ENCODE measurements at places on chromosomes 11 and 22.

- DNase-seq, result no peak
These were observed 25.9 kb downstream of the APOBEC3H start for GRCh38 chr22:39122772-39123470.

- DNase-seq, result peak; percentile 85
These were observed 49.9 kb downstream of the STIM1 start for GRCh38 chr11:3905080-3905953.

- no peak for DNase-seq
These were observed 10.2 kb upstream of the ARHGAP42 start for GRCh38 chr11:100676901-100677300.

GRCh38 chr11:76704171-76704948 lies 33.8 kb upstream of the LRRC32 start:
- DNase-seq, result no peak

DNA sequence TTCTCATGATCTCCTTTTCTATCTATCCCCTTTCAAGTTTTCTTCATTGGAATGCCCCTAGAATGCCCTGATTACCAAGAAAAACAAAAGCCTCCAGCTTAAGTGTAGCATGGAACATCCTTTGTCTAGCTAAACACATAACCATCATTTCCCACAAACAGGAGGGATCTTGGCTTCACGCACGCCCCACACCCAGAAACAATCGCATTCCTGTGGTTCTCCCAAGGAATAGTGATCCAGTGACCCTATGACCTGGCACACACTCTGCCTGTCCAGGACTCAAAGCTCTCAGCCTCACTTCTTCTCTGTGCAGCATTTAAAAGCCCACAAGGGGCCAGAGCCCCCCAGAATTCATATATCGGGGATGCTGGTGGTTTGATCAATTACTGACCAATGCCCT lies 9.3 kb upstream of the POU2AF1 start:
- DNase-seq, result no peak

- no peak for DNase-seq
These were observed 55.9 kb upstream of the DRD2 start for GRCh38 chr11:113531083-113531482.

DNA sequence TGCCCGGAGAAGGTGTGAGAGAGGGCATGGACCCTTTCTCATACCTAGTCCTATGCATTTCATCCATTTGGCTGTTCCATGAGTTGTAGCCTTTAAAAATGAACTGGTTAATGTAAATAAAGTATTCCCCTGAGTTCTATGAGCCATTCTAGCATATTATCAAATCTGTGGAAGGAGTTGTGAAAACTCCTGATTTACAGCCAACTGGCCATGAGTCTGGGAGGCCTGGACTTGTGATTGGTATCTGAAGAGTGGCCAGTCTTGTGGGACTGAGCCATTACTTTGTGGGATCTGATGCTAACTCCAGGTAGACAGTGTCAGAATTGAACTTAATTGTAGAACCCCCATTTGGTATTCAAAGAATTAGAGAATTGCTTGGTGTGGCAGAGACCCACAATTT lies 48.4 kb downstream of the FAM118A start:
- DNase-seq, result no peak

DNA sequence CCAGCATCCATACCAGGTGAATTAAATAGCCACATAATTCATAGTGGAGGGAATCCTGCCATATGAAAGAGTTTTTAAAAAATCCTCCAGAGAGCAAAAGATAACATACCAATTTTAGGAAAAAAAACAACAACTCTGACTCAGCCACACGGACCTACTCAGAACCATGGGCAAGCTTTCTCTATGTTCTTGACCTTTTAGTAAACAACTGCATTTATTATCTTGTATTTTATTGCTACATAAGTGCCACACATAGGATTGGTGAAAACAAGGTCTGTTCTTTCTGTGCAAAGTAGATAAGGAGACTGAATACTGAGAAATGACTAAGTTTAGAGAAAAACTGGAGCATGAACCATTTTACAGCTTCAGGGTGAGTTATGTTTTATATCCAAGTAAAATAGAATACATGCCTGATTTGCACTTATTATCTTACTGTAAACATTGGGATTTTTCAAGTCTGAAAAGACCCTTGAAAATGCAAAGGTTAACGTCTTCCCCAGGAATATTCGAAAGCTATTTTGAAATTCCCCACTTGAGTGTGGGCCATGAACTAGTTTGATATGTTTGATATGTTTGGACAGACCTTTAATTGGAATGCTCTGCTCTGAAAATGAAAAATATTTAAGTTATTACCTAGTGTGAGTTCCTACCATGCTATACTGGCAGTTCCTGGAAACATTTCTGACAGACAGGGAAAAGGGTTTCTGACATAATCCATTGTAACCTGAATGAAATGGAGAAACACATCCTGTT lies 89.5 kb upstream of the DDI1 start:
- no peak for DNase-seq

GRCh38 chr11:104442321-104442720 lies 278.4 kb upstream of the PDGFD start:
- DNase-seq, result no peak

GRCh38 chr11:11349106-11349825 lies 3.8 kb downstream of the CSNK2A3 start:
- no peak for DNase-seq

GRCh38 chr11:93689240-93689639 lies 27.8 kb downstream of the CEP295 start:
- DNase-seq, result no peak

- DNase-seq, result no peak
These were observed 4.4 kb downstream of the ABCG4 start for GRCh38 chr11:119153049-119153818.

GRCh38 chr22:20008221-20008995 lies 8.2 kb downstream of the ARVCF start:
- DNase-seq, result no peak

DNA sequence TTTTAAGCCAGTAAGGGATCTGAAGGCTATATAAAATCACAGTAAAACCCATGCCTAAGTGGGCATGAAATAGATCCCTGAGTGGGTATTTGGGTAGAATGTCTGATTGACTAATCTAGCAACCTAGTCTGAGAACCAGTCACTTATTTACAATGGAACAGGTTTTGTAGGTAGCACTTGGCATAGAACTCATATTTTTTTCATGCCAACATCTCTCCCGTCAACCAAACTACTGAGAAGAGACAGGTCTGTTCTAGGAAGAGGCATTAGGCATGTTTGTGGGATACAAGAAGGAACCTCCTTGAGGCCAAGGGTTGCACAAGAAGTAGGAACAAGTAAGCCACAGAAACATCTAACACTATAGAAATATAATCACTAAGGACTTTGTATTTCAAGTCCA lies 840.4 kb upstream of the TENM4 start:
- DNase-seq, result no peak

GRCh38 chr11:118641397-118642019 lies 34.1 kb downstream of the PHLDB1 start:
- DNase-seq, result no peak

DNA sequence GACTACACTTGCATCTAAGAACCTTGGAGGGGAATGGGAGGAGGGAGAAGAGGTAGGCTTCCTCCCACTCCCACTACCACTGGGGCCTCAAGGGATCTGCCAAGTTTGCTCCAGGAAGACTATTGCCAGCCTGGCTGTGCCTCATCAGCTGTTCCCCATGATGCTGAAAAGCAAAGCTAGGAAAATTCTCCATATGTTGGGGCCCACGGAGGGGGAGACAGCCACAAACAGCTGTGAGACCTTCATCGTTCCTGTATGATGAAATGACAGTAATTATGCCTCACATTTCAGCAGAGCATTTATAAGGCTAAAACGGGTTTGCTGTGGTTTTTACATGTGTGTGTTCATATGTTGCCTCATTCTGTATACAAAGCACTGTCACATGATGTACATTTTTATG lies 6.7 kb downstream of the DSCAML1 start:
- DNase-seq, result no peak

DNA sequence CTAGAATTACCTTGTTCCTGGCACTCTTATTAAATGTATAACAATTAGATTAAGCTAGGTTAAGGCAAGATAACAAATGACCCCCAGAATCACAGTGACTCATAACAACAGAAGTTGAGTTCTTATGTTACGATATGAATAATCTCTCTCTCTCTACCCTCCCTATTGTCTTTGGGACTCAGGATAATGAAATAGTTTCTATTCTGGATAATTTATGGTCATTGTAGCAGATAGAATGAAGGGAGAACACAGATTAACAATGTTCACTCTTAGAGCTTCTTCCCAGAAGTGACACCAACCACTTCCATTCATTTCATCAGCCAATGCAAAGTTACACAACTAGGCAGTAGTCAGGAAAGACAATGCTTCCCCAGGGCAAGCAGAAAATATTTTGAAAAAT lies 334.5 kb downstream of the C11orf87 start:
- no peak for DNase-seq

DNA sequence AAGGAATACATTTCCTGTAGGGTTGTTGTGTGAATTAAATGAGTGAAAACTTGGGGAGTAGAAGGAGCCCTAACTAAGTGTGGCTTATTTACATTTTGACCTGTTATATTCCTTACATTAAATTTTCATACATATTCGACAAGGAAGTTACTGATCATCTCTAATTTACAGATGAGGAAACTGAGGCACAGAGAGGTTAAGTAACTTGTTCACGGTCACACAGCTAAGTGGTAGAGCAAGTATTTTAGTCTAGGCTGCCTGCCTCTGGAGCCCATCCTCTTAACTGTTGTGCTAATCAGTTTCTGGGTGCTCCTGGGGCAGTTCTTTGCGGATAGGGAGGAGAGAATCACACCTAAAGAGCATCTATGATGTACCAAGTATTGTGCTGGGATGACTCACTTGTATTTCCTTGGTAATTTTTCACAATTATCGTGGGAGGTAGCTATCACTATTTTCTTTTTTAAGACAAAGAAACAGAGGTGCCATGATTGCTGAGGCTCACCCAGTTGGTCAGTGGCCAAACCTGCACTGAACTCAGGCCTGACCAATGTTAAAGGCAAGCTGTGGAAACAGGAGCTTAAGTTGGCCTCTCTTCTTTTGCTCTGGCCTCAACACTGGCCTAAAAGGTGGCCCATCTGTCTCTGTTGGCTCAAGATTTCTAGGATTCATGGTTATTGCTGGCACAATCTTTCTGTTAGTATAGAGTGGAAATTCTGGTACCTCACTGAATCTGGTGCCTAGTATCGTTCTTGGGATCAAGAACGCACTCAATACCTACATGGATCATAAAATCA lies 2.9 kb upstream of the ELF5 start:
- DNase-seq, result no peak

DNA sequence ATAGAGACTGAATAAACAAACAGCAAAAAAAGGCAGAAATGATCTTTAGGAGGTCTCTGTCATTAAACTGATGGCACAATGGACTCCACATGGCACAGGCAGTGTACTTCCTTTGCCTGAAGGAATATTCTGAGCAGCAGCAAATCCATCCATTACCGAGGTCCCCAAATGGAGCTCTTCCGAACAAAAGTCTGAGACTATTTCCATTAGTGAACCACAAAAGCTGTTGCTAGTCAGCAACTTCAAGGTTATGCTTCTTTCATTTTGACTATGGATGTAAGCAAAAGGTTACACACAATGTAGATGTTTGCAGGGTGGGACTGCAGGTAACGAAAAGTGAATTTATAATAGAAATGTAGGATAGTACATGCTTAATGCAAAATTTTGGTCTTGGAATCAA lies 14.5 kb downstream of the NARS2 start:
- DNase-seq, result no peak

DNA sequence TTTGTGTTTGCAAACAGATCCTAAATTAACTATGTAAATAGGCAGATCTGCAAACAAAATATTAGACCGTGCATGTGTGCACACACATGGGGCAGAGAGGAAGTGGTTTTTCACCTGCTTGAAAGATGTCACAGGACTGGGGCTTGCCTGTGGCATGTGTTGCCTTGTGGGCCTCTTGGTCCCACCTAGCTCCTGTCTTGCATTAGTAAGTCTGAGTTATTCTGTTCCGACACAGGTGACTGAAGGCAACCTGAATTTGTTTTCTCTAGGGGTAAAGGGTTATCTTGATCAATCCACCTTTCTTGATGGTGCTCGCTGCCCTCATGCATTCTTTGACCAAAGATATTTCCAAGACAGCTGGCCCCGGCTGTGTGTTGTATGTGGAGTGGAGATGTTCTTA lies 667.5 kb downstream of the NTM start:
- no peak for DNase-seq

- DNase-seq, result no peak
These were observed 683.9 kb downstream of the BRD1 start for GRCh38 chr22:49143812-49144211.

DNA sequence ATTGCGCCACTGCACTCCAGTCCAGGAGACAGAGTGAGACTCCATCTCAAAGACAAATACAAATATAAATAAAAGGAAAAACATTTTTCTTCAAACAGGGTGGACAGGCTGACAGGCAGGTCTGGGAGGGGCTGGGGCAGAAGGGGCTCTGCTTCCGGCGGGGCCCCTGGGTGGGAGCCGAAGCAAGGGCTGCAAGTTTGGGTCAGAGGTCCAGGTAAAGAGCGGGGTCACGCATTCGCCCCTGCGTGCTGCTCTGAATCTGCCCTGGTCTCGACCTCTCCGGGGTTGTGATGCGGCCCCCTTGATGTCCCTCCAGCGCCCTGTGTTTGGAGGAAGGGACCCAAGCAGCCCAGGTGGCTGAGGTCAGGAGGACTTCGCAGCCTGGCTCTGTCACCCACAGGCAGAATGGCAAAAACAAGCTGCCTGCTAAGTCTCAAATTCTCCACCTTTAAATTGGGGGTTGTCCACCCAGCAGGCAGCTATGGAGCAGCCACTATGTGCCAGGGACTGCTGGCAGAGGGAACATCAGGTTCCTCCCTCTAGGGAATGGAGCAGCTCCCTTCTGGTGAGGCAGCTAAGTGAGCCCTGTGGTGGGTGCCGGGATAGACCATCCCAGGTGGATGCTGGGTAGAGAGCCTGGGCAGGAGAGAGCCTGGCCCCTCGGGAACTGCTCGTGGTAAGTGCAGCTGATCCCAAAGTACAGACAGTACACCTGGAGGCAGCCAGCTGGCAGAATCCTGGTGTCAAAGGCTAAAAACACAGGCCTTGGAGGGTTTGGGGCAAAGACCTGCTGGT lies 10.3 kb upstream of the PHF21B start:
- no peak for DNase-seq

- DNase-seq, result no peak
These were observed 10.1 kb downstream of the UBQLN3 start for GRCh38 chr11:5499671-5500070.

DNA sequence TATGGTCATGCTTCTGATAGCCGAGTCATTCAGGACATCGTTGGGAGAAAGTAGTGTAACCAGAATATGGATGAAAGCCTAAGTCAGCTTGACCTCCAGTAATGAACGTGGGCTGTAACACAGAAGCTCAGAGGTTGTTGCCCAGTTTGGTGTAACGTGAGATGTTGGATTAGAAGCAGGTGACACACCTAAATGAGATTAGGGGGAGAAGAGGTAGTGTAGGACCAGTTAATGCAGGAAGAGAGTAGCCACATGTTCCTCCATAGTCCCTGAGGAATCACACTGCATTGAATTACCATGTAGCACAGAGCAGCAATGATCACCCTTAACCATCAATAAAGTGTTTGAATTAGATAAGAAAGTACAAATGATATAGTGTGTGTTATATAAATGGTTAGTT lies 20.4 kb downstream of the FBXO7 start:
- DNase-seq, result no peak

DNA sequence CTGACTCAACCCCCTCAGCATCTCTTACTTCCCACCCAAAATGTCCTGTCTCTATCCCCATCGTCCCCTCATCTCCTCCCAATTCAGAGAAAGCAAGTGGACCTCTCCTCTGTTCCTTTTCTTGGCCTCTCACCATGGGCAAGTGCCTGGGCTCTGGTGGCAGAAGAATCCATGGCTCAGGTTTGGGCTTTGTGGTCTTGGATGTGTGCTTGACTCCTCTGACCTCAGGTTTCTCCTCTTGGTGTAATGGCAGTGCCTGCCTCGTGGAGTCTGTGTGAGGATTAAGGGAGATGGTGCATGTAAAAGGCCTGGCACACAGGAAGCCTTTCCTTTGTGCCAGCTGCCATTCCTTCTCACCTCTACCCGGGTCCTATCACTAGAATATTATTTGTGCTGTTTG lies 3.2 kb downstream of the BMAL1 start:
- DNase-seq, result no peak
